ENCODE measurements at places on chromosomes 12 and 14.
A peak's percentile ranks its signal among the peaks of the same experiment; 100 is the strongest.

DNA sequence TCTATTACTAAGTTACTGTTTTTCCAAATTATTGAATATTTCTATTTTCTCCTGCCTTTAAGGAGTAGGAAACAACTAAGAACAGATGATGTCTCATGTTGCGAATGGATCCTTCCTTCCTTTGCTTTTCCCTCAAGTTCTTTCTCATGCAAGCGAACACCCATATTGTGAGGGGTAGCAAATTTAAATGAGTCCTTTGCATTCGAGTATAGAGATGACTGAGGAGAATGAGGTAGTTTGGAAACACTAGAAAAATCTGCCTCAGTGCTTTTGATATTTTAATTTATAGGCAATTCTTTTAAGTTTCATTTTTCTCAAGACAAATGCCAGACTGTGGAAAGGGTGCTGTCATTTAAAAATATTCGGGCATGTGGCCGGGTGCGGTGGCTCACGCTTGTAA lies 56.1 kb downstream of the TRAF3 start:
- DNase-seq, result no peak

DNA sequence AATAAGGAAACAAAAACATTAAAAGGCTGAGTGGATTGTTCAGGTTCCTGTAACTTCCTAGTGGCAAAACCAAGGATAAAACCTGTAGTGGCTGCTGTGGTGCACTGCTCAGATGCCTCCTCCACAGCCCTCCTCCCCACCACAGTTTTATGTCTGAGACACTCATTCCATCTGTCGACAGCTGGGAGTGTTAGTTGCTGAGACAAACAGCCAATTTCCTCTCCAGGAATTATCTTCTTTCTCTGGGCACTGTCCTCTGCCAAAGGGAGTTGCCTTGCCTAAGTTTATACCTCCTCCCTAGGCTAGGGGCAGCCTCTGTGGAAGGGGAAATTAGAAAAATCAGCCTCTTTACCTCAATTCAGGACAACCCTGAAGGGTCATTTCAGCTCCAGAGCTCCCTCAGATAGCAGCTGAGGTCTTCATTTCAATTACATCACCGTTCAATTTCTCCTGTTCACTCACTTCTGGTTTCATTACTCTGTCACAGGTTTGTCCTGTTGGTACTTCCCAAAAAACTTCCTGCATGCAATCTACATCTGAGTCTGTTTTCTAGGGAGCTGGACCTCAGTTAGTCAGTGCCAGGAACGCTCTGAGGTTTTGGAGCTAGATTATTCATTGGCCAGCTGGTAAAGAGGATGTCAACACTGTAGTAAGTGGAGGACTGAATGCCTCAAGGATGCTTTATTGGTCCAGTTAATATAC lies 74.9 kb upstream of the ATP2B1 start:
- peak; percentile 56 for DNase-seq

DNA sequence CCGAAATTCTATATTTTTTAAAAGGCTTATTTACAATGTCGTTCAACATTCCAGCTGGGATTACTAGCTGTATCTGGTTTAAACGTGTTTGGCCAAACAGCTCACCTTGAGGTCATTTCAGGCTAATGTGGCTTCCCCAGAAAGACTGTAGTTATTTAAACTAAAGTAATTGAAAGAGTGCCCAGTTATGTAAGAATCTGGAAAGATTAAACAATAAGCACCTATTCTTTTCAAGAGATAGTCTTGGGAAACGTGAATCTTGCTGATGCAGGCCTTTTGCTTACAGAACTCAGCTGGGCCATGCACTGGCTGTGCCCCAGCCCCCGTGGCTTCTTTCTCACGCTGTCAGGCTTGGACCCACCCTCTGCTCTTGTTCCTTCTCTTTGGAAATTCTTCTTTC lies 24.4 kb downstream of the GLRX5 start:
- DNase-seq, result no peak

- no peak for DNase-seq
These were observed 393 bp upstream of the DCAF5 start for GRCh38 chr14:69153152-69153872.

- no peak for DNase-seq
These were observed 74.9 kb downstream of the CRADD start for GRCh38 chr12:93751864-93752610.

DNA sequence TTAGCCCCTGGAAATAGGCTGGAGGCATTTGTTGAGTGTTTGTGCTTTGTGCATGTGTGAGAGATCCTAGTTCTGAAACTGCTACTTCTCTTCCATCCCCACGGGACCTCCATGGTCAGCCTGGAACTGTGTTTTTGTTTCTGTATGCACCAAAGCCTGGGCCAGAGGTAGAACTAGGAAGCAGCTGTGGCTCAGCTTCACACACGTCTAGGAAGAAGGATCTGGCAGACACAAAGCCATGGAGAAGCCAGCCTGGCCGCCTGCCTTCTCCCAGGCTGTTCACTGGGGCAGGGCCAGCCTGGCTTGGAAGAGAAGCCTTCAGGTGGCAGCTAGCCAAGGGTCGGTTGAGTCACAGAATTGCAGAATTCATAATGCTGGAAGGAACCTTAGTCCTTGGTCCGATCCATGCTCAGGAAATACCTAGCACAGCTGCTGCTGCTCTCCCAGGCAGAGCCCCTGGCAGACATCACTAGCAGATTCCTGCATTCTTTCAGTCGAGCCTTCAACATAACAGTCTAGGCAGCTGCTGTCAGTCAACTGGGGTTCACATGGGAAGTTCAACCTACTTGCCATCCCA lies 27.0 kb downstream of the RIN3 start:
- DNase-seq, result peak; percentile 88

DNA sequence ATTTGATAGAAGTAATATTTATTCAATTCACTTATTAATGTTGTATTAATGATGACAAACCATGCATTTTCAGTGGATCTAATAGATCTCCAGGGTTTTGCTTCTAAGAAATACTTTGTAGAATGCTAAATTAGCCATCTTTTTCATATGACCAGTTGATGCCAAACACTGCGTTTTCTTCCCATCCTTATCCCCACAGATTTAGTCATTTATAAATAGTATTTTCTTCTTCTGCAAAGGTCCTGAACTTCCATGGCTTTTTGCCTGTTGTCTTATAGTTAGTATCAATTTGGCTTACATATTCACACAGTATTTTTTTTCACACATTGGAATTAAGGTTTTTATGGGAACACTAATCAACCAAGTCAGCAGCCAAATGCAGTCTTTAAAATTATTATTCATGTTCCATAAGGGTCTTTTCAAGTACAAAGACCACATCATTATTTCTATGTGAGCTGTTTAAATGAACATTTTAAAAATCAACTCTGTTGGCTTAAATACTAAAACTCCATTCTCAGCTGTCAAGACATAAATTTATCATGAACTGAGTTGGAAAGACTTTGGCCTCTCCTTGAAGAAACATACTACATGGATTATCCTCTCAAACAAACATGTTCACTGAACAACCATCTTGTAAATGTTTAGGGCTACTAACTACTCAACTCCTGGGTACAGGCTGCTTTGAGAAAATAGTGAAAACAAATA lies 1278.4 kb upstream of the FLRT2 start:
- DNase-seq, result no peak

Data from A172 (cell line).